ENCODE measurements at places on chromosomes 4 and X.

DNA sequence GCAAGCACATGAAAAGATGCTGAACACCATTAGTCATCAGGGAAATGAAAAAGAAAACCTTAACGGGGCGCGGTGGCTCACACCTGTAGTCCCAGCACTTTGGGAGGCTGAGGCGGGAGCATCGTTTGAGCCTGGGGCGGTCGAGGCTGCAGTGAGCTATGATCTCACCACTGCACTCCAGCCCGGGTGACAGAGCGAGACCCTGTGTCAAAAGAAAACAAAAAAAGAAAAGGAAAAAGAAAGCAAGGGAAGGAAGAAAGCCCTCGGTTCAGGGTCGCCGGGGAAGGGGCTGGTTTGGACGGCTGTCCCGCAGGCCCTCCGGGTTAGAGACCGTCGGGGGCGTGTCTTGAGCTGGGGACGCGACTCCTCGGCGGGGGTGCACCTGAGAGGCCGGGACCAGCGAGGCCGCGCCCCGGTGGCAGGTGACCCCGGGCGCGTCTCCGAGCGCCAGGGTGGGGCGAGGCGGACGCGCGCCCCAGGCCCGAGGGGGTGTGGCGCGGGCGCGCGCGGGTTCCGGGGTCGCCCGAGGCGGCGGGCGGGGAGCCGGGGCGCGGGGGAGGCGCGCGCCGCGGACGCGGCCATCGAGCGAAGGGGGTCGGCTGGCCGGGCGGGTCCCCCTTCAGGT lies 478 bp upstream of the PLXNA3 start:
- peak; percentile 32 for DNase-seq

DNA sequence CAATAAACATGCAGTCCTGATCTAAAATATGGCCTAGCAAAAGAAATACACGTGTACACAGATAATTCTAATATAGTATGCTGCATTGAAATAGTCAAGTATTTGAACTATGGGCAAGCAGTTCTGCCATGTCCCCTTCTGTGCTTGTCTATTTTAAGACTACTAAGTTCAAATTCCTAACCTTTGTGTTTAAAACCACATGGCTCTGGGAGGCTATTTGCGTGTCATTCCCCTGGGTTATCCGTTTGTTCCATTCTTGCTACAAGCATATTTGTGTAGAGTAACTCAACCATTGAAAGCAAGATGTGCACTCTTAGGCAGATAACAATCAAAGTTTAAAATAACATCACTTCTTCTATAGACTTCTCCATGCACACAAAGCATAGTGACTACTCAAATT lies 25.4 kb upstream of the TBC1D1 start:
- no peak for DNase-seq

DNA sequence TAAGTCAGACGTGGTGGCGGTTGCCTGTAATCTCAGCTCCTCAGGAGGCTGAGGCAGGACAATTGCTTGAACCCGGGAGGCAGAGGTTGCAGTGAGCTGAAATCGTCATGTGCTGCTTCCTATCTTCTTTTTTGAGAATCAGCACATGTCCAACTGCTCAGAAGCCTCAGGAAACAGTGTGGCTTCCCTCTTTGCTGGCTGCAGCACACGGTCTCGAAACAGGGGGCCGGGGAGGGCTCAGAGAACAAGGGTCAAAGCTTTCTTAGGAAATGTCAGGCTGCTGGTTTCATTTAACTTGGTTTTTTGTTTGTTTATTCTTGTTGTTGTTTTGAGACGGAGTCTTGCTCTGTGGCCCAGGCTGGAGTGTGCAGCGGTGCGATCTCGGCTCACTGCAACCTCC lies 31.3 kb downstream of the CRLF2 start:
- DNase-seq, result no peak

- peak; percentile 17 for DNase-seq
Observed at GRCh38 chr4:25031077-25031621, 403 bp upstream of the LGI2 start.

- no peak for DNase-seq
Observed at GRCh38 chr4:41722181-41722580, 26.3 kb downstream of the PHOX2B start.

- no peak for DNase-seq
Observed at GRCh38 chrX:54934058-54934457, 13.4 kb downstream of the TRO start.

- DNase-seq, result no peak
Observed at GRCh38 chrX:70386235-70386634, 36.9 kb upstream of the GDPD2 start.

GRCh38 chrX:132119821-132120515 lies 7.9 kb downstream of the FRMD7 start:
- DNase-seq, result no peak

DNA sequence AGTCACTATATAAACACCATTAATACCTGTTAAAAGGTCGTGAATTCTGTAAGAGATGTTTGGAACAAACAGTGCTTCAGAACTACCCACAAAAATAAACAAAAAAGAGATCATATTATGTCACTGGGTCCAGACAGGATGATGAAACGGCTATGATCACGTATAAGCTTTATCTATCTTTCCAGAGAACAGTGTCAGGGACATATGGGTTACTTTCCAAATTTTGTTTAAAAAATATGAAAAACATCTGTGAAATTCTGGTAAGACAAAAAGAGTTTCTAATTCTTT lies 90.0 kb downstream of the SORBS2 start:
- no peak for DNase-seq

DNA sequence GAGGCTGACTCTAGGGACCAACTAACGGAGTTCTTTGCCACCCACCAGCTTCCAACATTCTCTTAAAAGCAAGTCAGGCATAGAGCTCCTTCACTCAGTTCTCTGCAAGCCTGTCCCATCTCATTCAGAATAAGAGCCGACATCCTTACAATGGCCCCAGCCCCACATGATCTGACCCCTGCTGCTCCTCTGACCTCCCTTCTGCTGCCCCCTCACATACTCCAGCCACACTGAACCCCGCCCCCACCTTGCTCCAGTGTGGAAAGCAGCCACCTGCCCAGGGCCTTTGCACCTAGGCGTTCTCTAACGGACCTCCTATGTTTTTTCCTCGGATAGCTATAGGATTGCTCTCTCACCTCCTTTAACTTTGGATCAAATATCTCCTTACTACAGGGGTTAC lies 143.2 kb upstream of the ETNPPL start:
- no peak for DNase-seq

GRCh38 chr4:177315767-177316464 lies 6.2 kb downstream of the NEIL3 start:
- no peak for DNase-seq

DNA sequence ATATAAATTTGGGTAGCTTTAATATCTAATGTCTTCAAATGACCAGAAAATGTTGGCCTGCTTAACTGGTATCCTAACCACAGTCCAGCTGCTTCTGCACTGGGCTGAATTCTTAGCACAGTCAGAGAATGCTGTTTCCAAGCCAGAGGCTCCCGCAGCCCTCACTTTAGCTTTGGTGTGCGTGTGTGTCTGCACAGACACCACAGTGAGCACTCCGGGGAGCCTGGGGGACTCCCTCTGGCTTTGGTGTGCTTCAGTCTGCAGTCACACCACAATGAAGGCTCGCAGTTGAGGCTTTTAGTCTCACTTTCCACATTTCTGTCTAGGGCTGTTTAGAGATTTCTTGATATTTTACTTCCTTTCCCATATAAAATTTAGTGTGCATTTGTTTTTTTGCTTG lies 53.6 kb downstream of the APOO start:
- DNase-seq, result no peak

DNA sequence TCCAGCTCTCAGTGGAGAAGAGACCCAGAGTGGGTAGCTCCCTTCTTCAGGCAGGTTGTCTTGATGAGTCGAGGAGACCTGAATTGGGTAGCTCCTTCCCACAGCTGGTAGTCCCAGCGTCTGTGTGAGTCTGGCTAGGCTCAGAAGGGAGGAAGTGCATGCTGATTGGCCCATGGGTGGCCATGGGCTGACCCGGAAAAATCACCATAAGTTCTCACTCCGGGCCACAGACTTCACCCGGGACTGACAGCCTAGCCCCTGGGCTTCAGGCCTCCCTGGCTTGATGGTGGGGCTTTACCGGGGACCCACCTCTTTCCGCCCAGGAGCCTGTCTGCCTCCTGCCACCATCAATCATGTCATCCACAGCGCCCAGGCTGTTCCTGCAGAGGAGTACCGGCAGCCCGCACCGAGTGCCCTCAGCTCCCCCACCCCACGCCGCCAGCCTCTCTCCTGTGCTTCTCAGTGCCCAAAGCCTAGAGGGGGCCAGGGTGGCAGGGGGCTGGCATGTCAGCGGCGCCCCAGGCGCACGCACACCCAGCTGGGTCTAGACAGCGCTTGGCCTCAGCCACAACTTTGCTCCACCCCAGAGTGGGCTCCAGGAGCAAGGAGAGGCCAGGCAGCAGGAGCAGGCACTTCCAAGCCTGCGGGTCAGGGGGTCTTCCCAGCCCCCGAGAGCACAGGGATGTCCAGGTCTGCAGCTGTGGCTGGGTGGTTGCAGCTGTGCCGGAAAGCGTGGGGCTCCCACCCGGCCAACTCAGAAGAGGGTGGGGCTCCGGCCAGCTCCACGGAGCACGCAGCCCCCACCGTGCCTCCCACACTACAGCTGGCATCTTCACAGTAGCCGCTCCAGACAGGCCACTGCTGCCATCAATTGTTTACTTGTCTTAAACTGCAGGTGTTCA lies 16.1 kb upstream of the SAT1 start:
- no peak for DNase-seq

- peak; percentile 0 for DNase-seq
Observed at GRCh38 chrX:132622130-132622529, 133.3 kb upstream of the MBNL3 start.

DNA sequence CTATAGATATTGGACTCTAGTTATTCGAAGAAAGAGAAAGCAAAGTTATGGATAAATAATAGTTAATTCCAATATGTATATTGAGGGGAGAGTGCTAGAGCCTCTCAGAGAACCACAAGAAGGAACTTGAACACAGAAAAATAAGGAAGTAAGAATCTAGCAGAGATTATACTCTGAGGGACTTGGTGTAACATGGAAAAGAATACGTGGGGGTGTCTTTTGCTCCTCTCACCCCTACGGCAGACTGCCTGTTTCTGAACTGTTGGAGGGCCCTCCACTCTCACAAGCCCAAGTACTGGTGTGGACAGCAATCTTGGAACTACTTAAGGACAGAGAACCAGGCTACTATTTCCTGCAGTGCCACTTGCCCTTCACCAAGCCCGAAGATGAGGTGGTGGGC lies 1174.4 kb upstream of the PCDH10 start:
- no peak for DNase-seq

DNA sequence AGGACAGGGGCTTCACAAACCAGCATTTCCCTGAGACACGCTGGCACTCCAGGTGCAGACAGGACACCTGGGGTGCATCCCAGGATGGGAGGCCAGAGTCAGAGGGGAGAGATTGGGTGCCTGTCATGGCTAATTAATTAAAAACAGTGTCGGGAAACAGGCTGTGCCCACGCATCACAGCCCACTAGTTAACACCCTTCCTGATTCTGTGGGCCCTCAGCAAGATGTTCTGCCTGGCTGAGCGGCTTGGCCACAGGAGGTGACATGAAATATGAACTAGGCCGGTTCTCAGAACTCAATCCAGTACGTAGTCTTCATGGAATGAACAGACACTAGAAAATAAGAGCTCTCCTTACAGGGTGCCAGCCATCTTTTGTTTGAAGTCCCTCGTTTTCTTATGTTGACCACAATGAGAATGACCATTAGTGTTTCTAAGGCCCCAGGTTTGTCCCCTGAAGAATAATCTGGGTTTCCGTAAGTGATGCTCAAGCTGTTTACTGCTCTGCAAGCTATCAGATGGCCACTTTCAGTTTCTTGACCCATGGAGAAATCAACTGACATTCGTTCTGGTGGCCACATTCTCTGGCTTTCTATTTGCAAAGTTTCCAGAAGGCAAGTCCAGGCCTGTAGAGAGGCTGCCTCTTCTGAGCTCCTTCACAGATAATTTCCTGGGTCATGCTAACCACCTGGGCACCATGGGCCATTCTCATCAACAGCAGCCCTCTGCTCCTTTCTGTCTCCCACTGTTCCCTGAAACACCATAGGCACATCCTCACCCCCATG lies 72.3 kb downstream of the SLC34A2 start:
- DNase-seq, result no peak

- no peak for DNase-seq
Observed at GRCh38 chr4:91222014-91222413, 1081.8 kb upstream of the GRID2 start.

- no peak for DNase-seq
Observed at GRCh38 chr4:108854786-108855185, 91.9 kb upstream of the ETNPPL start.

DNA sequence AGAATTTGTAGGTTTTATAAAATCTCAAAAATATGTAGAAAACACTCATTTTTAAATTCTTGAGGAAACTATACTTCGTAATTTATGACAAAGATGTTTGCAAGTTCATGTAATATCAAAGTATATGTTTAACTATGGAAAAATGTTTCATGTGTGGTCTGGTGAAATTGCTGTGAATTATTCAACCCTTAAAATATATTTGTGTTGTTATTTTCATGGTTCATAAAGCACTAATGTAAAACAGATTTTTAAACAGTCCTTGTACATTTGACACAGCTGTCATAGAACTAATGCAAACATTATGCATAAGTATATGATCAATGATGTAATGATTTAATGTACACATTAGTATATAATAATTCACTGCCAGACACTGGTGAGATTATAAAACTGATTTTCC lies 83.1 kb upstream of the ARSJ start:
- no peak for DNase-seq

- DNase-seq, result no peak
Observed at GRCh38 chr4:169142906-169143305, 127.8 kb downstream of the SH3RF1 start.

- DNase-seq, result no peak
Observed at GRCh38 chrX:121014826-121015225, 29.3 kb upstream of the CT47A1 start.

- DNase-seq, result peak; percentile 45
Observed at GRCh38 chr4:6674500-6675149, 19.1 kb upstream of the S100P start.

- no peak for DNase-seq
Observed at GRCh38 chr4:87523307-87523706, 5.9 kb downstream of the SPARCL1 start.

- peak; percentile 27 for DNase-seq
Observed at GRCh38 chrX:27186671-27187070, 276.5 kb downstream of the PPP4R3C start.

GRCh38 chr4:16457944-16458343 lies 231.7 kb upstream of the TAPT1 start:
- no peak for DNase-seq

DNA sequence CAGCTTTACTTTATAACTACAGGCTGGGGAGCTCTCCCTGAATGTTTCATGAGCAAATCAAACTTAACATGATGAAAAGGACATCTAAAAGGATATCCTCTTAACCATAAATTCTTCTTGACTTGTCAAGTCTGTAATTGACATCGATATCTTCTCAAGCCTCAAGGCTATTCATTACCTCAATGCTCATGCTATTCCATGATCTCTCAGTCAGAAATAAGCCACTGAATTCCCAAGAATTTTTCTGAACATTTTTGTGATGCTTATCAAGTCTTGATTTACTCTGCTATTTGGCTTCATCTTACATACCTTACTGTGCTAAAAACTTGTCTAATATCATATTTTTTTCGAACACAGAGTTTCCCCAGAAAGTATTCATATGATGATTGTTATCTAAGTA lies 433.4 kb downstream of the PDGFC start:
- DNase-seq, result no peak

All from HTR-8/SVneo (cell line).